ENCODE measurements at places on chromosomes 12 and 14.

DNA sequence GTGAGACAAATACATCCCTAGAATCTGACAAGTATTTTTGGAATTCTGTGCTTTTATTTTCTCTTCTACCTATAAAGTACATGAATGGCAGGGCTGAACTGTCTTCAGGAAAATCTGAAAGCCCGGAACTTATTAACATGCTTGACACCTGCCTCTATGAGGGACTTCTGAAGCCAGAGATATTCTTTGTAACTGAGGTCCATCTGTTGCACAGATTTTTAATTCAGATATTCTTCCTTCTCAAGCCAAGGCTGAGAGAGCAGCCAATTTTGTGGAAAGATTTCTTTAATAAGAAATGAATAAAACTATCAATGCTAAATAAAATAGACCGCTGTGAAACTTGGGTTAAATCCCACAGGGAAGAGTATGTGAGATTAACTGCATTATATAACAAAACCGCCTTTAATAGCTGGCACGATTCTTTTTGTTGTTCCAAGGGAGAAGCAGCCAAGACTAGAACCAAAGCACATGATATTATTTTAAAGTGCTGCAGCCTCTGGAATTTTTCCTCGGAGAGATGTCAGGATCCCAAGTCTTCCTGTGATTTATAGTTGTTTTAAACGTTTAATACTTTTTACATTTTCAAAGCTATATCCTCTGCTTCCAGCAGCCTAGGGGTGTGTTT, 148.9 kb downstream of the CRADD start:
- DNase-seq = no peak

DNA sequence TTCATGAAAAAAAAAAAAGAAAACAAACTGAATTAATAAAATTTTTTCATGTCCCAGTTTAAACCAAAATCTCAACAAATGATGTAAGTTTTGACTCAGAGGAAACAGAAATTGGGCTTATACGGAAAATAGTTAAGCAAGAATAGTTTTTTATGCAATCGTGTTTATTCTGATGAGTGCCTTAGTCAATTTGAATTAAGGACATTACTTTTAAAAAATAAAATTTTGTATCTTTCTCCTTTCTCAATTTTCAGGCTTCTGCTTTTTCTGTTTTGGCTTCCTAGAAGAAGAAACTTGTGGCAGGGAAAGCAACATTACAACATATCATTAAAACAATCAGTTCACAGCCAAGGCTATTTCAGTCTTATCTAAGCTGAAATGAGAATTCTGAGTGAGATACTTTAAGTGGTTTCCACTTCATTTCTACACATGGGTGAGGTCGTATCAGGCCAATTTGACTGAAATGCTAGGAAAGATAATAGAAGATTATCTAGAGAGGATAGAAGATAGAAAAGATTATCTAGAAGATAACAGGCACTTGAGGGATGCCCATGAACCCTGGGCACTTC, 52.4 kb downstream of the BCL2L14 start:
- DNase-seq = no peak

- DNase-seq = no peak
Observed at GRCh38 chr12:105616971-105617540, 286.6 kb downstream of the C12orf75 start.

GRCh38 chr12:130357729-130358330, 20.1 kb downstream of the PIWIL1 start:
- DNase-seq = no peak

GRCh38 chr12:67958187-67958586, 31.1 kb upstream of the IFNG-AS1 start:
- no peak for DNase-seq

Measured in activated CD4-positive, alpha-beta T cell treated with anti-CD3 and anti-CD28 coated beads for 4 hours (primary cell).